ENCODE measurements at places on chromosomes 5 and 9.
A peak's percentile ranks its signal among the peaks of the same experiment; 100 is the strongest.

DNA sequence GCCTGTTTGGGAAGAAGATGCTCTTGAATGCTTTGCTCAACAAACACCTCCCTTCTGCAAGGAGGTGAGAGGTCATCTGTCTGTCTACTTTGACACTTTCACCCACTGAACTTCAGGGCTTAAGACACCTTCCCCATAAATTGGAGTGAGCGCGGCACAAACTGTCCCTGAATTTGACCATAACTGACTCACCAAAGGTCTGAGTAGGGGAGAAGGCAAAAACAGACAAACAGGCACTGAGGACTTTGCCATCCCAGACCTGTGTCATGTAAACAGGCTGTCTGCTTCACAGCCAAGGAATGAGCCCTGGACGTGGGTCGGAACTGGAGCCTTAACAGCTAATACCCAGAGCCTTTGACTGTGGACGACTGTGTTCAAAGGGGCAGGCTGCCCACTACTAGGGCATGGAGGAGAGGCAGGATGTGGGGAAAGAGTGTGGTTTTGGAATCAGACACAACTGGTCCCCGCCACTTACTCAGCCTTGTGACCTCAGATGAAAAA lies 320.9 kb upstream of the KLF4 start:
- ATAC-seq = no peak

DNA sequence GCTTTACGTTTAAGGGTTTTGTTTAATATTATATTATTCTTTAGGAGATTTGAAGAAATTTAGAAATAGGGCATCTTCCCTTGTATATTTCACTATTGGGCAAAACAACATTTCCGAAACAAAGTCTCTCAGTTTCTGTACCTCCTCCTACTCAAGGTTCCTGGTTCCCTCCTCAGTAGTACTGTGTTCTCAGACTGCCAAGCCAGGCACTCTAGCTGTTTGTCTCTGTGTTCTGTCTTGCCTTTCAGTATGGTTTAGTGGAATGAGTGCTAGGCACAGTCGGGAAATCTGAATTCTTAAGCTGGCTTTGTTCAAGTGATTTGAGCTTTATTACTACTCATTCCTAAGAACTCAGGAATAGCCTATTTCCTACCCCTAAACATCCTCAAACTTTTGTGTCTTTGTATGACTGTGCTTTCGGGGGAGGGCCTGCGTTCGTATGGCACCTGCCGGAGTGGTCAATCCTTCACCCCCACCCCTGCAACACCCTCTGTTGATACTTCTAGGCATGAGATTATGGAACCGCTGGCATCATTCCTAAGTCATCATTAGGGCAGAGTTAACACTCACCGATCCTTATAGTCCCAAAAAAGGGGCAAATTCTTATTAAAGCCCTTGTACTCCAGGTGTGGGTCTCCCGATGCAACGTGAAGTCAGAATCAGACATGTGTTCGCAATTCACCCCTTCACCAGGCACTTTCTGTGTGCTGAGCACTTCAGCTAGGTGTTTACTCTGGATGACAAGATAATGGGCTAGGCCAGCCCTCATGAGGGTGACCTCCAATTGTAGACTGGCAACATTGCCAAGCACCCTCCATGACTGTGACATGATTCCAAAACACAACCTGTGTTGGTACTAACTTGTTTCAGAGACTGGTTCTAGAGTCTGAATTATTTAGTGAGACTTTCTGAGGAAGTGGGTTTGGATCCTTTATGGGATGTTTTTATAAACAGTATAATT lies 24.5 kb downstream of the SNX18 start:
- no peak for ATAC-seq

- ATAC-seq = peak; percentile 98
Measured at GRCh38 chr5:9924614-9925013, 294.5 kb upstream of the TAS2R1 start.

DNA sequence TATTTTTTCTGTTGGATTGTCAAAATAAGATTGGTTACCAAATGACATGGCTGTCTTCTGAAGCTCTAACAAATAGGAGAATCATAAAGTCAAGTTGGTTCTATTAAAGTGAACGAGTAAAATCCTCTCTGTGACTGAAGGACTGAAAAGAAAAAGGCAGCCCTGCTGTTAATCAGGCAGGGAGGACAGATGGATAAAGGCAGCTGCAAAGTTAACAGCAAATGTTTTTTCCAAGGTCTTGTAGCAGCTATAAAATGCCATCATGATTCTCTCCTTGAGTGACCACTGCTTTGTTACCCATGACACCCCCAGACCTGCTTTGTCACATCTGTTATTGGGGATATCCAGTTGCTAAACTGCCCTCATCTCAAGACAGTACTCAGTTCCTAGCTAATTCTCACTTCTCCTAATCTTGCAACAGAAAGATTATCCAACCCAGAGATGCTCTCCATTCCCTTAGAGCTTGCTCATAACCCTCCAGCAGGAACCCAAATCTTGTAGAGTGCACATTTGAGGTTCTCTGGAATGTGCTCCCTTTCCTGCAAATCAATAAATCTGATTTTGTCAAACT lies 89.7 kb upstream of the PARP8 start:
- ATAC-seq = no peak

GRCh38 chr9:14345354-14346230 lies 31.7 kb upstream of the NFIB start:
- no peak for ATAC-seq

- ATAC-seq = no peak
Measured at GRCh38 chr9:1726993-1727759, 288.0 kb upstream of the SMARCA2 start.

DNA sequence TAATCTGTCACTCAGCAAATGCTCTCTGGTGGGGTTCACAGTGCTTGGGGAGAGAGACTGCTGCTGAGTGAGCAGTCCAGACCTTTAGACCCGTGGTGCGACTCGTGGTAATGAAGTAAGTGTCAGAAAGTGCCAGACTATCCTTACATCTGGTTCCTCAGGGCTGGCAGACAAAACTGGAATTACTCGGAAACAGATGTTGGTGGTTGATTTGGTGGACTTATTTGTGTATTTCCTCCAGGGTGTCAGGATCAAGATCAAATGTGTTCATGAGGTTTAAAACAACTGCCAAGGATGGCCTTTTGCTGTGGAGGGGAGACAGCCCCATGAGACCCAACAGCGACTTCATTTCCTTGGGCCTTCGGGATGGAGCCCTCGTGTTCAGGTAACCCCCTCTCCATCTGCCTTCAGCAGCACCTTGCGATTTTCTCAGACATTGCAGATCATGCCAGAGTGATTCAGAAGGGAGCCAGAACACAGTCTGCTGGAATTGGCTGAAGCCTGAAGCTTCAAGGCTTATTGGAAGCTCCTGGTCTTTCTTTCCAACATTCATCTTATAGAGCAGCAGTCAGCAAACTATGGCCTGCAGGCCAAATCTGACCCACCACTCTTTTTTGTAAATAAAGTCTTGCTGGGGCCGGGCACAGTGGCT lies 105.2 kb downstream of the LIFR start:
- ATAC-seq = no peak

DNA sequence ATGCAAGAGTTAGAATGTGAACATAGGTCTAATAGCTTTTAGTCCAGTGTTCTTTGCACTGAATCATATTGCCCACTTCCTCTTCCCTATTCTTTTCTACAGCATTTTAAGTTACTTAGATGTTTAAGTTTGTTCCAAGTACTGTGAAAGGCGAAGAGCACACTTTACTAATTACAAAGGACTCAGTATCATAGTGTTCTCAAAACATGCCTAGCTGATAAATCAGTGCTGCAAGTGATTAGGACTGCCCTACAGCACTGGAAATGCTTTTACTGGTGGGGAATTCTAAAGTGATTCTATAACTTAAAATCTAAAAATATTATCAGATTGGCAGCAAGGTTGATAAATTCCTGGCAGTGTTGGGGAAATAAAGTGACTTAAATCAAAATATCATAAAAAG lies 177.9 kb upstream of the KCNN2 start:
- no peak for ATAC-seq

- ATAC-seq = peak; percentile 22
Measured at GRCh38 chr5:56910210-56910965, 992 bp downstream of the SETD9 start.

All from esophagus mucosa (tissue), 1 donor.